ENCODE measurements at places on chromosomes 1 and 21.

- DNase-seq, result no peak
These were observed 150.6 kb downstream of the NOS1AP start for GRCh38 chr1:162220009-162220539.

- no peak for DNase-seq
These were observed 13.6 kb downstream of the PLEKHA6 start for GRCh38 chr1:204345941-204346645.

DNA sequence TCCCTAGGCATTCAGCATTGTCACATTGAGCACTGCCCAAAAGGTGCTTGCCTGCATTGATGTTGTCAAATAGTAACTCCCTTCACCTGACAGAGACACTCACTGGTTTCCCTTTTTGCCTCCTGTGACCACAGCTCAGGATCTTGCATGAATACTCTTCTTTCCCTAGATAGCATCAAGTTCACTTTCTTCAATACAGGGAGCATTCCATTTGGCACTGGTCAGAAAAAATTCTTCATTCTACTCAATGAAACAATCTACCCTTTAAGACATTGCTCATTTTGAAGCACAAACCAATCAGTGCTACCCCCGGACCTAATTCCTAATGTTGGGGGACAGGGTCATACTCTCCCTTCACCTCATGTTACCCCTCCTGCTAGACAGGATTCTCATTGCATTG lies 319.0 kb upstream of the SNX7 start:
- DNase-seq, result no peak

DNA sequence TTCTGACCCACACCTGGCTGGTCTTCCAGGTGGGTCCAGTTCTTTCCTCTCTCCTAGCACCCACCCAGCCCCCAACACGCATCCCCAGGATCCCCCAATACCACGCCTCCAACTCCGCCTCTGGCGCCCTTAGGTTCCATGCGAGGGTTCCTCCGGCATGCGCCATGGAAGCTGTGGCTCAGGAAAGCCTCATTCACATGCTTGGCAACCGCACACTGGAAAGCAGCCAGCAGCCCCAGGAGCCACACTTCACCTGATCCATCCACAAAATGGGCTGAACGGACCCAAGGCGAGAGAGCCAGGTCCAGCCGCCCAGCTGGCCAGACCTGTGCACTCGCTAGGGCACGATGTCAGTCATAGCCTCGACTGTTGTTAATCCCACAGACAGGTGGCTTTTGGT lies 161.2 kb downstream of the PSMG1 start:
- DNase-seq, result no peak

- no peak for DNase-seq
These were observed 43.2 kb upstream of the ADGRL2 start for GRCh38 chr1:81757398-81758020.

- DNase-seq, result no peak
These were observed 7.8 kb downstream of the GPBP1L1 start for GRCh38 chr1:45678489-45678888.

GRCh38 chr1:236489710-236490377 lies 33.9 kb upstream of the LGALS8 start:
- DNase-seq, result no peak

DNA sequence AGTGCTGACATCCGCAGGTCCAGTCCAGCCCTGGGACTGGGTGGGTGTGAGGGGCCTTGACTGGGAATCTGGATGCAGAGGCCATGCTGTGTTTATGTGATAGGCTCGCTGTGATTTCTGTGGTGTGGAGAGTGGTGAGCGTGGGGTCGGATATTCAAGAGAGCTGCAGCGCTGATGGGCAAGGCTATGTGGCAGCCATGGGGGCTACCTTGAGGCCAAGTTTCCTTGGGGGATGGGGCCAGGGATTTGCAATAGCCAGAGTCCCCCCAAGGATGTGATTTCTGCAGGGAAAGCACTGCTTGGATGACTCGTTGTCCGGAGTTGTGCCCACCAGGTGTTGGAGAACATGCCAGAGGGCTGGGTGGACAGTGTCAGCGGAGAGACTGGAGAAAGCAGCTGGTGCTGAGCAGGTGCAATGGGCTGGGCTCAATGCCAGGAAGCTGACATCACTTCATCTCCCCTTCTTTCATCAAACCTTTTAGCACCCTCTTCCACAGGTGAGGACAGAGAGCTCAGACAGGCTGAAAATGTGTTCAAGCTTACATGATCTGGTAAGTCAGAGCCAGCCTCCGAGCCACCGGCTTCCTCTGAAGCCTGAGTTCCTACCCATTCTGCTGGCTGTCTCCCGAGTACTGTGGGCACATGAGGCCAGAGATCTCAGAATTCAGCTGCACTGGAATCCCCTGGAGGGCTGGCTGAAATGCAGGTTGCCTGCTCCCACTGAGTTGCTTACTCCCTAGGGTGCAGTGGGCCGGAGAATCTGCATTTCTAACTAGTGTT lies 132.9 kb downstream of the RHOU start:
- no peak for DNase-seq

GRCh38 chr1:248748211-248748610 lies 7.3 kb downstream of the LYPD8 start:
- no peak for DNase-seq

DNA sequence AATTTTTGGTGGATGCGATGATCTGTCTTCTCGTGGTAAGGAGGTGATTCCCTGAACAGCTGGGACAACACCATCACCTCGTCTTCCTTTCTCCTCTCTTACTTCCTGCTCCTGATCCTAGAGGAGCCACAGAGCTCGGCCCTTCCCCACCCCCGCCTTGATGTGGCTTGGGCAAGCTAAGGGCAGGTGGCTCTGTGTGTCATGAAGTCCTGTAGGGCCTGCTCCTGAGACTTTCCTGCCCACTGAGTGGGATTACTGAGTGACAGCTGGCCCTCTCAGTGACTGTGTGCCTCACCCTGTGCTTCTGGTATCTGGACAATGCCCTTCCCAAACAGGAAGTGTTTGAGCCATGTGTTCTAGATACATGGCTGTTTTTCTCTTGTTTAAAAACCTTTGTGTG lies 153.0 kb downstream of the KCNJ6 start:
- DNase-seq, result no peak

DNA sequence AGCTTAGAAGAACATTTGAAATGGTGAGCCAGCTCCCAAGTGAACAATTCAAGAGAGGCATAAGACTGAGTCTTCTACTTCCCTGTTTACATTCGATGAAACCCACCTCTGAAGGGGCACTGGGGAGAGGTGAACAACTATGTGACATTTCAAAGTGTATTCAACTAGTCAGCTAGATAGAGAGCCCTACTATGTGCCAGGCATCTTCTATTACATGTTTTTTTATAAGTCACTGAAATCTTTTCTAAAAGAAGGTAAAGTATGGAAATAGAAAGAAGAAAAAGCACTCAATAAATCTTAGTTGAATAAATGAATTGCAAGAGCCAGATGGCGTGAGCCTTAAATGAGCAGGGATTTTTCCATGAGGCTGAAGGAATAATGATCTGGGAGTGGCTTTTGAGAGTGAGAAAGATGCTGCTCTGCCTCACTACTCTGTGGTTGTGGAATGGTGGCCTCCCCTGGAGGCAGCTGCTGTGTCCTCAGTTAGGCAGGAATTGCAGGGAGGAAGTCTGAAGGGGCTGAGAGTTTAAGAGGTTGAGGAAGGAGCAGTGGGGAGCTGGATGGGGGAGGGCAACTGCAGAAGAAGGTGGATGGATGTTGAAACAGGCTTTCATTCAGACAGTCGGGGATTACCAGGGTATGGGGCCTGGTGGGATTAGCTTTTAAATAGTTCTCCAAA lies 10.4 kb upstream of the PTPRF start:
- DNase-seq, result no peak
